ENCODE measurements at places on chromosomes 1 and 21.

- no peak for DNase-seq
Measured at GRCh38 chr1:51253691-51254090, 17.6 kb downstream of the RNF11 start.

DNA sequence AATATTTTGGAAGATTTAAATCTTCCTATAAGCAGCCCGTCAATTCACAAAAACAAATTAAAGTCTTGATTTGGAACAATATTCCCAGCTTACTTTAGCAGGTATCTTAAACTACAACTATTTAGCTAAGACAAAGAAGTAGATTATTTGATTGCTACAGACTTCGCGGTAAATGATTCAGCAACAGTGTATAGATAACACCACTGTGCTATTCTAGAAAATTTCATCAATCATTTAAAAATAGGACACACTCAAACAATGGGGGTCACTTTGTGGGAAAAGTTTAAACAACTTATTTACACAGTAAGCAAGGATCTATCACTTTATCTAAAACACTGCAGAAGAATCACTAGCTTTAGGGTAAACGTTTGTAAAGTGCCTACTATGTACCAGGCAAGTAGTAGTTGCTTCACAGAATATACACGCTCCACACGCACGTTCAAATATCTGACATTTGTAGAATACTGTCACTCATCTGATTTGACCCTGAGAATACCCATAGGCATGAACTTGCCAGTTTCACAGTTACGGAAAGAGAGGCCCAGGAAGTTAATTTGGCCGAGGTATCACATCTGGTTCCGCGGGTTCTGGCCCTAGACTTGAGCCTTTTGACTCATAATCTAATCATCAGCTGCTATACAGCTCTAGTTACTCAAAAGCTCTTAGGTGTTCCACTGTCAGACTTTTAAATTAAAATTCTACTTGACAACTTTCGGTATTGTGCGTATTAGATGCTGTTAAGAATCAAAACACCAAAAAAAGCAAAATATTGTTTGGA, 876 bp downstream of the DENND2C start:
- no peak for DNase-seq

DNA sequence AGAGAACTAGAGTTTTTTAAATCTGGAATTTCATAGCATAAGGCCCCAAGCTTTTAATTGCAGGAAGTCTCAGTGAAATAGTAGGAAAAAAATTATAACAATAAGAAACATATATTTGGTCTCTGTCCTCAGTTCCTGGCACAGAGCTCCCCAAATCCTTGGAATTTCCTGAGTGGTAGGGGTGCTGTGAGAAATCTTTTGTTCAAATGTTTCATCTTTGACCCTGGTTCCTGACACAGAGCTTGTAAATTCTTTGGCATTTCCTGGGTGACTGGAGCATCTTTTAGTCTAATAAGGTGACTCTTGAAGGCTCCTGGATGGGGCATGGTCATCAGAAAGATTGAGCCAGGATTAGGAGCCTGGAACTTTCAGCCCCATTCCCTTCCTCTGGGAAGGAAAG, 225.7 kb upstream of the AJAP1 start:
- no peak for DNase-seq

DNA sequence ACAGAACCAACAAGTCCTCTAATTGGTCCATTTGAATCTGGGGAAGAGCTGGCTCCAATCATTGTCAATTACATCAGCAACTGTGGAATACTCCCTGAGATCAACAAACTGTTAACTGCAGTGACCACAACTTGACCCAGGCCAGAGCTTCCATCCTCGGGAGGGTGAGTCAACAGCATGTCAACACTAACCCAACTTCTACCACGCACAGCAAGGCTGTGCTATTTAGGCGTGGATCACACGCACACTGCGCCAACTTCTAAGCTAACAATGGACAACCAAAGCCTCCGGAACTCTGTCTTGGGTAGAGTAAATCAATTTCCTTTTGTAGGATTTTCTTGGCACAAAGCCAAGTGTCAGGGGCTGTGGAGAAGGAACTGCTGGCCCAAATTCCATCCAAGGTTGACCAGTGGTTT, 30.4 kb downstream of the APP start:
- DNase-seq: no peak

GRCh38 chr1:228050571-228051231, 31.8 kb upstream of the ARF1 start:
- no peak for DNase-seq

DNA sequence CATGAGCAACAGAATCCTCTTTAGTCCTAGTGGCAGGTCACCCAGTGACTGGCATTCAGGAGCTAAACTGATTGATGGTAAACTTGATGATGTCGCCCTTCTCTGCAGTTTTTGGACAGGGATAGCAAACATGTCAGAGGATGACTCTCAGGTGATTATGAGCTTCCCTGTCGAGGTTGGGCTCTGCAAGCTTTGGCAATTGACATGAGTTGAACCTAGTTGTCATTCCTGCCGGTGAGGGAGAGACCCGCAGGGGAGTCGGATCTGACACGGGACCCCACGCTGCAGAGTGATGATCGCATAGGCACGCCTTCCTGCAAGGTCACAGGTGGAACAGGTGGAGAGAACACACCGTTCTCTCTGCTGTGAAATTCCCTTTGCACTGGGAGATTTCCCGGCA, 438.0 kb upstream of the VAMP3 start:
- no peak for DNase-seq

GRCh38 chr1:193486671-193487229, 300.3 kb upstream of the B3GALT2 start:
- no peak for DNase-seq

- no peak for DNase-seq
Measured at GRCh38 chr1:52424231-52424636, 19.8 kb downstream of the PRPF38A start.

DNA sequence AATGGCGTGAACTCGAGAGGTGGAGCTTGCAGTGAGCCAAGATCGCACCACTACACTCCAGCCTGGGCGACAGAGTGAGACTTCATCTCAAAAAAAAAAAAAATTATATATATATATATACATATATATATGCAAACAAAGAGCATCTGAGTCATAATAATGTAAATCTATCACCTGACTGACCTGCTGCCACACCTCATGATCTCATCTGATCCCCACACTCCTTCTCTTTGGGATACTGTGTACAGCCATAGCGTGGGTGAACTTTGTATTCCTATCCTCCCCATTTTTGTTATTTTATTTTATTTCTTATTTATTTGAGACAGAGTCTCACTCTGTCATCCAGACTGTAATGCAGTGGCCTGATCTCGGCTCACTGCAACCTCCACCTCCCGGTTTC, 2.6 kb upstream of the HDAC1 start:
- no peak for DNase-seq

GRCh38 chr1:220882061-220882891, 3.0 kb downstream of the HLX start:
- DNase-seq: no peak

- DNase-seq: no peak
Measured at GRCh38 chr1:40696294-40696693, 4.8 kb downstream of the NFYC start.

GRCh38 chr1:21174654-21175323, 1.9 kb downstream of the EIF4G3 start:
- DNase-seq: no peak

DNA sequence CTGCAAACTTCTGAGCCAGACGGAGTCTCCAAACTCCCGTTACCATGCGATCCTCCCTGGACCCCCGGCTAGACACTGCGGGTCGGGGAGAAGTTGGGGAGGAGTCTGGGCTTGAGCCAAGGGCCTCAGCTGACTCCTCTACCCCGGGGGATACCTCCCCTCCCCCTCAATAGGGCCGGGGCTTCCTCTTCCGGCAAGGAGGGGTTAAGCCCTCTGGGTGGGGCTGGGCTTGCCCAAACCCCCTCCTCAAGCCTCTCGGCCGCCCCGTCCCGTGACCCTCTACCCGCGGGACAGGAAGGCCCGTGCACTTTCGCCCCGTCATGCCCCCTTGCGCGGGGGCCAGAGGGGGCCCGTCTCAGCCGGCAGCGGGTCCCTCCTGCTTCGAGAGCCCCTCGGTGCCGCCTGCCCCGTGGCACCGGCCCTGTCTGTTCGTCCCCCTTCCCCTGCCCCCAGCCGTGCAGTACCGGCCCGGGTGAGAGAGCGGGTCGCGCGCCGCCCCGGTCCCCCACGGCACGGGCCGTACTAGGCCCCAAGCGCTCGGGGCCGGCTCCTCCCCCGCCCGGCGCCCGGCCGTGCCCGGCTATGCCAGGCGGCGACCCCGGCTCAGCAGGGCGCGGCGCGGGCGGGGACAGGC, 652 bp downstream of the ARL8A start:
- peak; percentile 44 for DNase-seq

DNA sequence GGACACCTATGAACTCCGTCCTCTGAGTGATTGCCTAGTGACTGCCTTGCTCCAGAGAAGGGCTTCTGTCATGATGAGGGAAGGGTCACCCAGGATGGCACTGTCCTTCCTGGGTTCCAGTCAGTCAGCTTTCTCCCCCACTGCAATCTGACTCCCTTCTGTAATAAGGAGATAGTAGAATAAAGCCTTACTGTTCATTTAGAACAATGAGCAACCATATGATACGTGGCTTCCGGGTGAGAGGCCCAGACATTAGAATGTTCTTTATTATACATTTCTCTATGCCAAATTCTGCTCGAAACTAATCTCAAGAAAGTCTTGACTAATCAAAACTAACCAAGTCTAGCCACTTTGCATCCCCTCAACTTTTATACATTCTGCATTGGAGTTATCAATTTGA, 8.5 kb upstream of the MTMR11 start:
- DNase-seq: no peak

DNA sequence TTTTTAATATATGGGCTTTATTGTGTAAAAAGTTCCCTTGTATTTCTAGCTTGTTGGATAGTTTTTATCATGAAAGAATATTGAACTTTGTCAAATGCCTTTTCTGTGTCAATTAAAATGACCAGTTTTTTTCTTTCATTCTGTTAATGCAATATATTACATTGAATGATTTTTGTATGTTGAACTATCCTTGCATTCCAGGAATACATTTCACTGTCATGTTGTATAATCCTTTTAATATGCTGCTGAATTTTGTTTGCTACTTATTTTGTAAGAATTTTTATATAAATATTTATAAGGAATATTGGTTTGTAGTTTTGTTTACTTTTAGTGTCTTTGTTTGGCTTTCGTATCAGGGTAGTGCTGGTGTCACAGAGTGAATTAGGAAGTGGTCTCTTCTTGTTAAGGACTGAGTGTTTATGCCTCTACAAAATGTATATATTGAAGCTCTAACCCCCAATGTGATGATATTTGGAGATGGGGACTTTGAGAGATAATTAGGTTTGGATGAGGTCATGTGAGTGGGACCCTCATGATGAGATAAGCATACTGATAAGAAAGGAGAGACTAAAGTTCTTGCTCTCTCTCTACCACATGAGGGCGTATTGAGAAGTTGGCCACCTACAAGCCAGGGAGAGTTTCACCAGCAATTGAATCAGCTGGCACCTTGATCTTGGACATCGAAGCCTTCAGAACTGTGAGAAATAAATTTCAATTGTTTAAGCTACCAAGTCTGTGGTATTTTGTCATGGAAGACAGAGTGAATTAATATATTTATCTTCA, 12.0 kb upstream of the SLAMF6 start:
- DNase-seq: no peak

DNA sequence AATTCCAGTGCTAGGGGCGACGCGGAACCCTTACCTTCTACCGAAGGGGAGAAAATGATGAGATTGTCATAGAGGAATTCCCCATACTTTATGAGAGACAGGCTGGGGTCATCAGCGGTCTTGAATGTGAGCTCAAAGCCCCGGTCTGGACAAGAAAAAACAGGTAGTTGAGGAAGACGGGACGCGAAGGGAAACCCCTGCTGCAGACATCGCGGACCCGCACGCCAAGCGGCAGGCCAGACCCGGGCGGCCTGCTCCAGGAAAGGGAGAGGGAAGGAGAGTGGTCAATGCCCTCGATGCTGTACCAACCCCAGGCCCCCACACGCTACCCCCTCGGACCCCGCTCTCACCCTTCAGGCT, 342 bp downstream of the DDOST start:
- no peak for DNase-seq

- no peak for DNase-seq
Measured at GRCh38 chr1:54436826-54437225, 30.6 kb upstream of the SSBP3 start.

- DNase-seq: peak; percentile 63
Measured at GRCh38 chr1:243454328-243454997, 198.6 kb downstream of the SDCCAG8 start.

- DNase-seq: no peak
Measured at GRCh38 chr1:50421366-50421748, 1.9 kb downstream of the DMRTA2 start.

Measured in NCI-H2171 treated with DMSO at 0.1 percent for 48 hours (cell line).